ENCODE measurements at places on chromosomes 12 and 14. TPM values are rescaled to one million over a fixed set of nuclear protein-coding genes. Genes with fewer than 3 reads are reported as not detected.

Gene LBHD2
- total RNA-seq = not detected

Gene ESPL1
- total RNA-seq = 8.5 TPM

Gene MIP
- total RNA-seq = not detected

Gene ANO2
- total RNA-seq = not detected

Gene PSMB5
- total RNA-seq = 263 TPM

Gene WNT5B
- 529 TPM for total RNA-seq

Gene TTC9
- not detected for total RNA-seq

Gene GPRC5D
- not detected for total RNA-seq

Gene CAPZA3
- not detected for total RNA-seq

Gene USP30
- 7.5 TPM for total RNA-seq

Gene CLEC7A
- not detected for total RNA-seq

Gene NPFF
- total RNA-seq = not detected

Gene CARMIL3
- total RNA-seq = not detected

Gene WNT1
- total RNA-seq = not detected

All from GM23248 (cell line).